Dermis blood vessel endothelial cell (primary cell): ENCODE measurements at places on chromosomes 7 and 10. TPM values are rescaled to one million over a fixed set of nuclear protein-coding genes. Genes with fewer than 3 reads are reported as not detected.

Gene KLHL7
- 24.5 and 33.5 TPM in 2 replicates for total RNA-seq

Gene DPYSL4
- 6.1 and 9.8 TPM in 2 replicates for total RNA-seq

Gene SLC13A4
- not detected in 2 replicates for total RNA-seq

Gene ECHDC3
- 17.4 and 26.0 TPM in 2 replicates for total RNA-seq

Gene H2BK1
- total RNA-seq: not detected in 2 replicates

Gene PRLHR
- not detected in 2 replicates for total RNA-seq

Gene UPK3B
- under 0.01 TPM in 1 of 2 replicates, not detected in the other for total RNA-seq

Gene EDRF1
- 18.8 and 19.1 TPM in 2 replicates for total RNA-seq

Gene RNLS
- 0.51 and 2.7 TPM in 2 replicates for total RNA-seq

Gene NANOS1
- 0.09 and 0.17 TPM in 2 replicates for total RNA-seq

Gene GRID2IP
- 0.05 TPM in 1 of 2 replicates, not detected in the other for total RNA-seq

Gene GRM8
- total RNA-seq: 0.09 TPM in 1 of 2 replicates, not detected in the other
